Activated CD4-positive, alpha-beta T cell treated with anti-CD3 and anti-CD28 coated beads, Interleukin-2, amount 50 U/mL, for 24 hours (primary cell): ENCODE measurements at places on chromosomes 16 and 17.

DNA sequence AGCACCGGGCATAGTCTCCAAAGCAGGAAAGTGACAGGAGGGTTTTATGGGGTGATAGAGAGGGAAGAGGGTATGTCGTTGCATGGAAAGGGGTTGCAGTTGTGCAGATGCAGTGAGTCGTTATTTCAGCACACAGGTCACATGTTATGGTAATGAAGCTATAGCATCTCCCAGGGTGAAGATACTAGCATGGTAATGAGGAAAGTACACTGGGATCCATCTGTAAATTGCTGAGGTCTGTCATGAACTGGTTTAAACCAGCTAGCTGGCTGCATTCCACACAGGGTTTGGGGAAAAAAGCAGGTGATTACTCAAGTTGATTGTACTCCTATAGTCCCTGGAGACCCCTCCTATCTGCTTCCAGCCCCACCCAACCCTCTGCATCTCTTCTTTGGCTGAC lies 11.7 kb downstream of the COX11 start:
- DNase-seq, result no peak

- no peak for DNase-seq
Measured at GRCh38 chr17:56648806-56649205, 55.3 kb downstream of the NOG start.

DNA sequence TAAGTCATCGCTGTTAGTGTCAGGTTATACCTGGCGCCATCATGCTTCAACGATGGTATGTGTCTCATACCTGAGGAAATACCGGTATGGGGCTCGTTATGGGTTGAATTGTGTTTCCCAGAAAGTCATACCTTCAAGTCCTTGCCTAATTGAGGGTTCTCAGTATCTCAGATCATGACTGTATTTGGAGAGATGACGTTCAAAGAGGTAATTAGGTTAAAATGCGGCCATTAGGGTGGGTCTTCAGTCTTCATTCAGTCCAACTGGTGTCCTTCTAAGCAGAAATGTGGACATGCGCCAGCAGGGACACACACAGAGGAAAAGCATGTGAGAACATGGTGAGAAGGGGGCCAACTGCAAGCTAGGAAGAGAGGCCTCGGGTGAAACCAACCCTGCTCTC lies 37.5 kb upstream of the XYLT1 start:
- DNase-seq, result no peak

- DNase-seq, result no peak
Measured at GRCh38 chr16:80599466-80599865, 58.7 kb downstream of the DYNLRB2 start.

GRCh38 chr16:8893976-8894690 lies 12.0 kb downstream of the LITAFD start:
- DNase-seq, result no peak

GRCh38 chr16:78284326-78284725 lies 184.9 kb downstream of the WWOX start:
- no peak for DNase-seq
